ENCODE measurements at places on chromosomes 6 and 20.

- no peak for DNase-seq
Measured at GRCh38 chr6:63887002-63887751, 251.6 kb downstream of the PHF3 start.

DNA sequence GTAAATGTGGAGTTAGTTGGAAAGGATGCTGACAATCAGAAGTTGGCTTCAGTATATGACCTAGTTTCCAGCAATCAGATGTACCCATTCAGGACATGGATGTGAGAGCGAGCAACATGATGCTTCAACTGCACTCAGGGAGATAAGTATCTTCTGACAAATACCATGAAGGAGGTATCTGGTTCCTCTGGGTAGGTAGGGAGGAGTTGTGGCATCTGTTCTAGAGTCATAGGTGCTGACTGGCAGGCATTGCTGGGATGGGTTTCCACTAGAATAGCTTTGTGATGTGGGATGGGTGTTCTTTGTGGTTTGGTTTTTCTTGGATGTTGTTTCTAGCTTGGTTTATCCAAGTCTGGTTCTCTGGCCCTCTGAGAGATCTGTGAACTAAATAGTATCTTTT, 3.9 kb upstream of the REV3L start:
- no peak for DNase-seq

DNA sequence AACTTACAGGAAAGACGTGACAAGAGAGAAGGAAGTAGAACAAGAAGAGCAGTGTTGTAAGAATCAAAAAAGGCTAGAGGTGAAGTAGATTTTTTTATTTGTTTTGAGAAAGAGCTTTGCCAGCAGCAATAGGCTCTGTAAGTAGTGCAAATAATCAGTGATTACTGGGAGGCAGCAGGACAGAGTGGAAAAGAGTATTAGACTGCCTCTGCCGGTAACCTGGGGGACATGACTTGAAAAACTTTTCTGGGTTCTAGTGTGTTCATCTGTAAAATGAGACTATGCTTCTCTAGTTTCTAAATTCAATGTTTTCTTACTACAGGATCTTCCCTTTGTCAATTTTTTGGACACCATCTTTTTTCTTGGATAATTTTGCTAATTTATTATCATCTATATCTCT, 5.8 kb upstream of the IRAK1BP1 start:
- no peak for DNase-seq

DNA sequence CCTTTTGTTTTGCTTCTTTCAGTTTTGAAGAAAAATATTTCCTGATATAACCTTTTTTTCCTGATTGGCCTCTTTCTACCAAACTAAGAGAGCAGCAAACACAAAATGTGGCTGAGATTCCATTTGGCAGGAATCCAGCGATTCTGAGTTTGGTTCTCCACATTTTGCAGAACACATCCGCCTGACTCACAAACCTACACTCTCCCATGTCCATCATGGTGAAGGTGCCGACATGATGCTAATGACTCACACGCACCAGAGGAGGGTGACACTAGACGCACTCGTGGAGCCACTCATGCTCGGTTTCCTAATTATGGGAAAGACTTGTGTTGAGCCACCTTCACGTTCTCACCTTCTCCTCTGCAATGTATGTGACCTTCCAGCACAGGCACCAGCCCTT, 45.9 kb upstream of the DUSP22 start:
- DNase-seq = no peak

- no peak for DNase-seq
Measured at GRCh38 chr6:6583836-6584235, 4.7 kb upstream of the LY86 start.

- DNase-seq = peak; percentile 75
Measured at GRCh38 chr20:58086763-58087561, 141.5 kb downstream of the ANKRD60 start.

DNA sequence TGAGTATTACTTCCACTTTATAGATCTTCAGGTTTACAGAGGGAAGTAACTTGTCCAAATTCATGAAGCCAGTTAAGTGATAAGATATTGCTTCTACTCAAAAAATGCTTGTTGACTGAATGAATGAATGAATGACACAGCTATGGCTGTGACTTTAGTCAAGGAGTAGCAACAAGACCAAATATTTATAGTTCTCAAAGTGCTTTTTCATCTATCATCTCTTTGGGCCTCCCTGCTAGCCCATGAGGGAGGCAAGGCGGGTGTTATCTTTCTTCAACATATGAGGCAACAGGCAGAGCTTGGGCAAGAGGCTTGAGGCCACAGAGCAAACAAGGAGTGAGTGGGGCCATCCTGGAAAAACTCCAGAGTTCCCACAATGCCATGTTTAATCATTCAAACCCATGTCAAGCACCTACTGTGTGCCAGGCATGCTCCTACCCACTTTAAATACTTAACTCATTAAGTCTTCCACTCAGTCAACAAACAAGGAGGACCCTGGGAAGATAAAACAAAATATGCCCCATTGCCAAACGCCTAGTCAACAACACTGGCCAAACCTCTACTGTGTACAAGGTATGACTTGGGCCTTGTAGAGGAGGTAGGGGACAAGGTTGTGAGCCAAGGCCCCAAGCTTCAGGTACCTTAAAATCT, 15.9 kb downstream of the BCL2L1 start:
- no peak for DNase-seq

DNA sequence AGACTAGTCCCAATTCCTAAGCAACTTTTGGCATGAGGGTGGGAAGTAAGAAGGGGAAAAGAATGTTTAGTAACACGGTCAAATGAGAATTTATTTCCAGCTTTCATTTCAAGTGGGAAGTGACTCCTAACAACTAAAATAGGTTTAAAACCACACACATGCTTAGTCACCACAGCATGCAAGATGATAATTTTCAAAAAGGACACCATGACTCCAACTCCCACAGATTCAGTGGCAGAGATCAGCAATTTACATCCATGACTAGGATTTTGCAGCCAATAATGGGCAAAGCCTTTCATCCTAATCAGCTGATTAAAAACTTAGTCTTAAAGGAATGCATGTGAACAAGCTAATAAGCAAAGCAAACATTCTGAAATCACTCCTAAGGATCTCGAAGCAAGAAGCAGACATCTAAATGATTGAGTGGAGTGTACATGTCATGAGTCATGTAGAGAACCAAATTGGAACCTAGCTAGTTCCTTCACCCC, 48.1 kb upstream of the GCLC start:
- no peak for DNase-seq

DNA sequence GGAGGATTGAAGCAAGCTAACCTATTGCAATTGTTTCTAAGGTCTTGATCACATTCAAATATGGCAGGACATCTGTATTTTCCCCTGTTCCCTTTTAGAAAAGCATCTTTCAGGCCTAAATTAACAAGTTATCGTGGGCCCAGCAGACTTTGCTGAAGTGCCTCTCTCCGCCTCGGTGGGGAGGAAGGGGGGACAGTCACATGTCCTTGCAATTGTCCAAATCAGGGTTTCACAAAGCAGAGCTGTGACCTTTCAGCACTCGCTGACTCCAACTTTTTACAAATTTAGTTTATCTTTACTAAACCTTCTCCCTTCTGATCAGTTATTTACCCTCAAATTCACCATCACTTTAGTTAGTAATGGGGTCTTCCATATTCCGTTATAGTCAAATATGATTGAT, 74.4 kb upstream of the KCNK16 start:
- DNase-seq = no peak

GRCh38 chr20:22491194-22491505, 93.2 kb downstream of the FOXA2 start:
- DNase-seq = no peak

- DNase-seq = peak; percentile 27
Measured at GRCh38 chr6:7424967-7425807, 35.6 kb downstream of the RIOK1 start.

DNA sequence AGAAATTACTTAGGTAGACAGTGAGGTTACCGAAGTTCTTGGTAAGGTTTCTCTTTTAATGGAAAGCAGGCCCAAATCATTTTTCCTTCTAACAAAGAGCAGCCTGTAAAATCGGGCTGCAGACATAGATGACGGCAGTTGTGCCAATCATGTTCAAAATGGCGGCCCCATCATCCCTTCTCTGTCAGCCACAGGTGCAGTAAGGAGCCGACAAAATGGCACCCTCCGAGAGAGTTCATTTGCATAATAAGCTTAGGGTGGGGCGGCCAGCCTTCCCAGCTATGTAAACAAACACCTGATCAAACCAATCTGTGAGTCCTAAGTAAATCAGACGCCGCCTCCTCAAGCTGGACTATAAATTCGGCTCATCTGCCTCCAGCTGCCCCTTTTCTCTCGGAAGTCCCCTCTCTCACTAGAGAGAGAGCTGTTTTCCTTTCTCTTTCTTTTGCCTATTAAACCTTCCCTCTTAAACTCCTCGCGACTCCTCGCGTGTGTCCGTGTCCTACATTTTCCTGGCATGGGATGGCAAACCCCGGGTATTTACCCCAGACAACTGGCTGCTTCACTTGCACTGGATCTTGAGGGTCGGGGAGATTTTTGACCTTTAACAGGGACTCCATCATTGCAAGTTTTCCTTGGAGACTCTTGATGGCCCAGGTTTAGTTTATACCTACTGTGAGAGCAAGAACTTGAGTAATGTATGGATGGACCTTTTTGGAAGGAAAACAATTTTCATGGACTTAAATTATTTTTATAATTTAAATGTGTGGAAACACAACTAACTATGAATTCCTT, 8.9 kb upstream of the DDR1 start:
- DNase-seq = no peak

- no peak for DNase-seq
Measured at GRCh38 chr6:157706883-157707282, 116.2 kb upstream of the SNX9 start.

DNA sequence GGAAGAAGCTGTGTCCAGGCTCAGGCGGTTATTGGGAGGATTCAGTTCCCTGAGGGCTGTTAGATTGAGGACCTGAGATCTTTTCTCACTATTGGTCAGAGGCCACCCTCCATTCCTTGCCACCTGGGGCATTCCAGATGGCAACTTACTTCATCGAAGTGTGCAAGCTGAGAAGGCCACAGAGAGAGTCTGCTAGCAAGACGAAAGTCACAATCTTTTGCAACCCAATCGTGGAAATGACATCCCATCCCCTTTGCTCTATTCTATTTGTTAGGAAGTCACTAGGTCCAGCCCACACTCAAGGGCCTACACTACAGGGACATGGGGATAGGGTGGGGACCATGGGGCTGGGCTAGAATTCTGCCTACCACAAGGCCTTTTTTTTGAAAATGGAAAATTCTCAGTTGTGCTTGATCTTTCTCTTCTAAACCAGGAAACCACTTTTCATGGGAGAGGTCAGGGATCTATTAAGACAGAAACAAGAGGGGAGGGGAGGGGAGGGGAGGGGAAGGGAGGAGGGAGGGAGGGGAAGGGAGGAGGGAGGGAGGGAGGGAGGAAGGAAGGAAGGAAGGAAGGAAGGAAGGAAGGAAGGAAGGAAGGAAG, 217.2 kb downstream of the BCAS1 start:
- DNase-seq = no peak

DNA sequence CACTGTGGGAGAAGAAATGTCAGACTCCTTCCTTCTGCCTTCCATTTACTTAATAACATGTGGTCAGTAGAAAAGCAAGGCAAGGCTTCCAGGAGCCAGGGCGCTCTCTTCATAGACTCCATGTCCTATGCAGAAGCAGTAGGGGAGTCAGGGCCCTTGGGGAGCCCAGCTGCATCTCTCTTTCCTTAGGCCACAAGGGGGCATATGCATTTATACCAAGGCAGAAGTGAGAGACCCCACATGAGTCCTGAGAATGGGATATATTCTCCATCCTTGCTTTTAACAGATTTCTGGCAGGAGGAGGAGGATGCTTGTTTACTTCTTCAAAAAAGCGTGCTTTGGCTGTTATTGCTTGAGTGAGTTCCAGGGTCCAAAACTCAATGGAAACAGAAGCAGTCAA, 198.5 kb downstream of the HIVEP2 start:
- peak; percentile 30 for DNase-seq

DNA sequence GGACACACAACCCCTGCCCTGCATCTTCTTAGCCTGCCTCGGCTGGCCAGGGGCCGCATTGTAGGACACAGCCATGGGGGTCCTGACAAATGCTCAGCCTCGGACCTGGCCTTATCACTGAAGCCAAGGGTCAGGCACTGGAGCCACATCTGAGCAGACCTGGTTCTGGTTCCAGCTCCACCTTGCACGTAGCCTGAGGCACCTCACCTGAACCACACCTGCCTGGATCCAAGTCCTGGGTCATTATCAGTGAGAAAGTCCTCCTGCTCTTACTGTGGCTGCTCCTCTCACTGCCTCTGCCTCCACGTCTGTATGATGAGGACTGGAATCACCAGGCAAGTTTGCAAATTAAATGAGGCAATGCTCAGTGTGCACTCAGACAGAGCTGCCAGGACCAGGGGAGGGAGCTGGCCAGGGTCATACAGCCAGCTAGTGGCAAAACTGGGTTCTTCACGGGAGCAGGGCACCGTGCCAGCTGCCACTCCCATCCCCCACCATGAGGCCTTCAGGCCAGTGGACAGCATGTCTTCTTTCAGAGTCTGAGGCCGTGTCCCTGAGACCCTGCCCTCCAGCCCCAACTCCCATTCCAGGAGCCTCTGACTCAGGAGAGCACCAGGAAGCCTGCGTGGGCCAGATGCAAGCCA, 40.2 kb downstream of the MRPL14 start:
- no peak for DNase-seq

DNA sequence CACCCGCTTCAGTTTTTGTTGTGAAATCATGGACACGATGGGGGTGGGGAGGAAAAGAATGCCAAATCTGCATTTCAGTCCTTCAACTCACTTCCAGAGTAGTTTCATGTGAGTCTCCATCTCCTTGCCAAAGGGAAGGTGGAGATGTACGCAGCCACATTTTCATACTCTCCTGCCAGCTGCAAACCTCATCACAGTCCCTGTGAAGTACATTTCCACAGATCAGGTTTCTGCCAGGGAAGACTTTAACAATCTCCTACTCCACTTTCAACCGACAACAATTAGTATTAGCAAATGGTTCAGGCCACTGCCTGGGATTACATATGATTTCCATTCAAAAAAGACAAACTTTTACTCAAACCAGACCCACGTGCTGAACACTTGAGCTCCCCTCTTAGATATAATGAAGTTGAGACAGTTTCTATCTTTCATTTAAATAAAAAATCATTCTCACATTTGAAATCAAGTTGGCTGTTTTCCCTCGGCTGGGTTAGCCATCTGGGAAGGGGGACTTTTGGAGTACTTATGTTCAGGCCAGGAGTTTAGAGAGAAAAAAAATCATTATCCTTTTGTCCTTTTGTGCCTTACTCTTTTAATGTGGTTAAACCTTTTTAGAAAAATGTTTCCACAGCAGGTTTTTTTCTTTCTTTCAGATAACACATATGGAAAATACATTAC, 51.0 kb upstream of the CEP162 start:
- DNase-seq = no peak

DNA sequence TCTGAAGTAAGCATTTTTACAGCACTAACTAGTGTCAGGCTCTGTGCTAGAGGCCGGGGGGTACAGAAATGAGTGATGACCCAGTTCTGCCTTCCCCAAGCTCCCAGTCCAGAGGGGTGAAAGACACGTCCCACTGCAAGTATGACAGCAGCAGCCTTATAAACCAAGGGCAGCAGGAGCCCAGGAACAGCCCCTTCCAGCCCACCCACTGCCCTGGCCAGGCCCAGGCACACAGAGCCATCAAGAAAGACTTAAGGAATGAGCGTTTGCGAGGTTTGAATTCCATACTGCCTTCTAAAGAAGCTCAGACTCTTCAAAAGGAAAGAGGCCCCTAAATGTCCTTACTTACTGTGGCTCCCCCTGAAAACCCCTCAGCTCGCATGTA, 10.0 kb downstream of the TRERF1 start:
- peak; percentile 74 for DNase-seq

- no peak for DNase-seq
Measured at GRCh38 chr6:35218021-35218420, 4.3 kb downstream of the SCUBE3 start.

Measured in retina (tissue), 1 donor.